ENCODE measurements at places on chromosomes 7 and 10.

DNA sequence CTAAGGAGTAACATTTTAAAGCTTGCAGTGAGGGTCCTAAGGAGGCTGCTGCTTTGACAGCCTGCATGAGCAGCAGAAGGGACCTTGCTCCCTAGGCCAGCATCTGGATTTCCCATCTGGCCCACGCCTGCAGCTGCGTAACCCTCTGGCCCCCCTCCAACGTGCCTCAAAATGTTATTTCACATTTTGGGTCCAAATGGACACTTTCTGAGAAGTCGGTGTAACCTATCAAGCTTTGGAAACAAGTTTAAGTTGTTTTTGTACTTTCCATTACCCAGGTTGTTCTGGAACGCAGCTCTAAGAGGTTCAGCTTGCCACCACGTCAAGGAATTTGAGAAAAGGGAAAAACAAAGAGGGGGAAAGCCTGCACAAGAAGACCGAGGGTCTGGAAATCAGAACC is 338.3 kb downstream of the KCNMA1 start:
- no peak for DNase-seq

DNA sequence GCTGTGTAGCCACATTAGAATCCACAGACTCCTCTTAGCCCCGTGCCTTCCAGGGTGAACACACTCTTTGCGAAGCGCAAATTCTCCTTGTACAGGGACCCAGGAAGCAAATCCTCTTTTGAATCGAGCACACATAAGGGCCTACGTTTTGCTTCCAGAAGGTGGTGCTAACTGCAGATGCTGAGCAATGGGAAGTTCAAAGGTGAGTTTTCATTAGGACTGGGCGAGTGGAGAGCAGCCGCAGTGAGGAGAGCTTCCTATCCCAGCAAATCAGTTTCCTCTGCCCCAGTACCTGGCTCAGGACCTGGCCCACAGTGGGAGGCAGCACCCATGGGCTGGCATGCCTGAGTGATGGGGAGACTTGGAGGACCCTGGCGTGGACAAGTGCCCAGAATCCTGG is 23.5 kb upstream of the GPR26 start:
- DNase-seq: no peak

GRCh38 chr7:35313575-35313974 is 59.7 kb upstream of the TBX20 start:
- no peak for DNase-seq

DNA sequence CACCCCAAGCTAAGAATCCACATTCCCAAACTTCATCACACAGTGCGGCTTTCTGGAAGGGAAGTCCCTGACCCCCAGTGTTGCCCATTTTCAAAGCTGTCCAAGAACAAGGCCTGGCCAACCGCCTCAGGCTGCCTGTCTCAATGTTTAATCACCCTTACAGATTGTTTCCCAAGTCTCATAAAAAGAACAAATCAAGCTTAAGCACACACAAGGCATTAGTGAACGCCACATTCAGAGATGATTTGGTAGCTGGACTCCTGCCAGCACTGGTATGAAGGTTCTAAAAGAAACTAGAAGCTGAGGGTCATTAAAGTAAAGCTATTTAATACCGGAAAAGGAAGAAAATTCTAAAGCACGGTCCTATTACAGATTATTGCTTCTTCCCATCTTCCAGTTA is 35.6 kb downstream of the C10orf90 start:
- no peak for DNase-seq

DNA sequence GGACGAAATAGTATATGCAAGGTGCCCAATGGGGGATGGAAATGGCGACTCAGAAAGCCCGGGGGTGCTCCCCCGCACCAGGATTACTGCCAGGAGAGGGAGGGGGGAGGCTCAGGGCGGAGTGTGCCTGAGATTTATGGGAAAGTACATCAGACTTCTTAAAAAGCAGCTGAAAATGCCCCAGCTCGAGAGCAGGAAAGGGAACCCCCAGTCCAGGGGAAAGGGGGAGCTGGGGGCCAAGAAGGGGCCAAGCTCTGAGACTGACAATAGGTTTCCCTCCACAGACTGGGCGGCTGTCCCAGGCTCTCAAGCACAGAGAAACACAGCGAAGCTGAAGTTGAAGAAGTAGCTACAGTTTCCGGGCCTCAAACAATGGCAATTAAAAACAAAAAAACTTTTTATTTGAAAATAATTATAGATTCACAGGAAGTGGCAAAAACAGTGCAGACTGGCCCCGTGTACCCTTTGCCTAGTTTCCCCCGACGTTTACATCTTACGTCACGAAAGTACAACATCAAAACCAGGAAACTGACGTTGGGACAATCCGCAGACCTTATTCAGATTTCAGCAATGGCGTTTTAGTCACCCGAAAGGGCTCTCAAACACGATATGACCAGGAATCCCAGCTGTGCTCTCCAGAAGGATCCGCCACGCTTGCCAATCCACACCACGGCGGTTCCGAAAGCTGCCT is 83.9 kb upstream of the FGFR2 start:
- no peak for DNase-seq

GRCh38 chr7:103996639-103997038 is 7.2 kb upstream of the RELN start:
- DNase-seq: no peak

- DNase-seq: no peak
Measured at GRCh38 chr10:97048649-97049427, 136.9 kb downstream of the SLIT1 start.

GRCh38 chr7:47271749-47272148 is 310.2 kb downstream of the TNS3 start:
- no peak for DNase-seq

- DNase-seq: no peak
Measured at GRCh38 chr7:10463701-10464100, 510.0 kb upstream of the PHF14 start.

DNA sequence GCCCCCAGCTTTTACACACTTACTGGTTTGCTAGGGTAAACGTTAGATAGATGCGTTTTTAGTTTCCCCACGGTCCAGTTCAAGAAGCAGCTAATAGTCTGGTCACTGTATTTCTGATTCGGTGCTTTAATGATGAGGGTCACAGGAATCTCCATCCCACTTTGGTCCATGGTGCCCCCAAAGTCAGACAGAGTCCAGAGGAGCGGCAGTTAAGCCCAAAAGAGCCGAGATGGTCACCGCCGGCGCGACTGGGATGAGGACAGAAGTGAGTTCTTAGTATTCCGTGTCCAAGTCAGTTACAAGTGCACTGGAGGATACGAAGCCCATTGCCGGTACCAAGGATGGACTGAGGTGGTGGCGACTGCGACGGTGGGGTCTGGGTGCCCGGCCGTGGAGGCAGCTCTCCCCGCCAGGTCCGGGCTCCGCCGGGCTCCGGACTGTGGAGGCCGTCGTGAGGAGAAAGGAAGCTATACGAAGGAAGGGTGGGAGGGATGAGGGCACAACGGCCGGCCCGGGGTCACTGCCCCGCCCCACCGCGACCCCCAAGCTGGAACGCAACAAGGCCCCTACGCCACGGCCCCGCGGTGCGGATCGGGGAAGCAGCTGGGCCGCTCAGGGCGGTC is 663 bp downstream of the HERPUD2 start:
- DNase-seq: no peak

DNA sequence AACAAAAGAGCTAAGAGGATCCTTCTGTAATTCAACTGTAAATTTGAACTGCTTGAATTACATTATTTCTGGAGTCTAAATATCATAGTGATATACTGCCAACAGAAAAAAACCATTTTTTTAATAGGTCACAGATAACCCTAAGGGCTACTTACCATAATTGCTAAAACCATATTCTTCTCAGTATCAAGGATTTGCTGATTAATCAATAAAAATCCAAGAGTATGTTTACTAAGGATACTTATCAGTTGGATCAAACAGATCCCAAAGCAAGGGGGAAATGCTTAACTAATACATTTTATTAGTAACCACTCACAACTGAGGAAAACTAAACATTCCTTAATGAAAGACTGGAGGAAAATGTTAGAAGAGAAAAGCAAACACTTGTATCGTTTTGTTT is 166.0 kb downstream of the PIP4K2A start:
- DNase-seq: no peak

- DNase-seq: no peak
Measured at GRCh38 chr10:61789031-61789430, 112.5 kb upstream of the ARID5B start.

DNA sequence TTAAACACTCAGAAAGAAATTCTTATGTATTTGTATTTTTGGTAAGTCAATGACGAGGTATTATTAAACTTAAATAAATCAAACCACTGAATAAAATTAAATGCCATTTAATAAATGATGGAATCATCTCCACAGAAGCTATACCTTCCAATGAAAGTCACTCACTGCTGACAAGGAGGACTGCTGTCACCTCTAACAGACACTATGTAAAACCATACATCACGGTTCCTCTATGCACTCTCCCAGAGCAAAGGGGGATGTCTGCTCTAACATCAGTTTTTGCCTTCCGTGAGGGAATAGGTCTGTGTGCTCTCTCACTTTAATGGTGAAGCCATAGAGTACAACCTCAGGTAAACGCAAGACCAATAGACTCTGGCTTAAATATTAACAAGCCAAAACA is 99.7 kb upstream of the DDC start:
- no peak for DNase-seq

DNA sequence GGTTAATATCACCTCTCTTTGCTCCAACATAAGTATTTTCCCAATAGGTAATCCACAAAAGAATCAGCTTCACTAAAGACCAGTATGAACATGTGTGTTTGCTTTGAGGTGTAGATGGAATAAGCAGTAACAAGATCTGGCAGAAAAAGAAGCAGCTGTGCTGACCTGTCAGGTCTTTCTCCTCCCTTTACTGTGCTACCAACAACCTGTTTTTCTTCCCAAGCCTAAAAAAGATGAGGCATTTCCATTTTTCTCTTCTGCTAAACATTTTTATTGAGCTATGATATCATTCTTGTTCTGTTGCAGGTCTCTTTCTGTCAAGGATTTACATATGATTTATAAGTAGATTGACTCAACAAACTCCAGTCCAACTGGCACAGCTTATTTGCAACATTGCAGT is 315.2 kb upstream of the GLI3 start:
- DNase-seq: no peak

GRCh38 chr7:28433699-28434219 is 21.4 kb downstream of the CREB5 start:
- no peak for DNase-seq

DNA sequence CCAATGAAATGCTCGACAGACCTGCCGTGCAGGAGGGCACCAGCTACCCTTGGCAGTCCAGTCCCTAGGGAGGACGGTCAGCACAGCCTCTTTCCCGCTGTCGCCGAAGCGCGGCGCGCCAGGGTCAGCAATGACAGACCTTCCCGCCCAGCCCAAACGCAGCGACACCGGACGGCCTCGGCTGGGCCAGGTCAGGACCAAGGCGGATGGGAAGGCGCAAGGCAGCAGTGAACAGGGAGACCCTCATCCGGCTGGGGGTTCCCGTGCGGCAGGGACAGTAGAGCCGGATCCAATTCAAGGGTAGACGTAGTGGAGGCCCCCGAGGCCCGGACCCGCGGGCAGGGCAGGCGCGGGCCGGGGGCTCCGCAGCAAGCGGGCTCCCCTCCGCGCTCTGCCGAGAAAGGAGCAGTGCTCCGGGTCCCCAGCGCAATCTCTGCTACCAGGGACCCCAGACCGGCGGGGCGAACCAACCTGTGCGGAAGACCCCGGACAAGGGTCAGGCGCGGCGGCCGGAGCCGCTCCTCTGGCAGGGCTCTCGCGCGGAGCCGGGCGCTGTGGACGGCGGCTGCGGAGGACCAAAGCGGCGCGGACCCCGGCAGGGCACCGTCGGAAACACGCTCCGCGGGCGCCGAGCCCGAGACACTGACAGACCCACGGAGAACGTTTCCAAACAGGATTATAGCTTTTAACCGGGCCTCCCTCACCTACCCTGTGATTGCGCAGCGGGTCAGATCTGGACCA is at the start of gene SEC31B:
SEC31B (minus strand) TSS at position 551 of the 741 bp plus-strand sequence. CDS start 2,909 bp downstream, outside the sequence.
- no peak for DNase-seq

- DNase-seq: no peak
Measured at GRCh38 chr10:47035171-47035818, 124.1 kb downstream of the PTPN20 start.

DNA sequence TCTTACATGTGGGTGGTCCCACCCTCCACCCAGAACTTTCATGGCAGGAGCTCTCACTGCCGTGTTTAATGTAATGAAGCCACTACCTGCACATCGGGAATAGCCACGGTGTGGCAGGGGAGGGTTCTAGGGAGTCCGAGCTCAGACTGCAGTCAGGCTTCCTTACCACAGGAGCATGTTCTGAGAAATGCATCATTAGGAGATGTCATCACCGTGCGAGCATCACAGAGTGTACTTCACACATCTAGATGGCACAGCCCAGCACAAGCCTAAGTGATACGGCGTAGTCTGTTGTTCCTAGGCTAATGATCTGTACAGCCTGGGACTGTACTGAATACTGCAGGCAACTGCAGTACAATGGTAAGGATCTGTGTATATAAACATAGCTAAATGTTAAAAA is 153.0 kb upstream of the LANCL2 start:
- no peak for DNase-seq

DNA sequence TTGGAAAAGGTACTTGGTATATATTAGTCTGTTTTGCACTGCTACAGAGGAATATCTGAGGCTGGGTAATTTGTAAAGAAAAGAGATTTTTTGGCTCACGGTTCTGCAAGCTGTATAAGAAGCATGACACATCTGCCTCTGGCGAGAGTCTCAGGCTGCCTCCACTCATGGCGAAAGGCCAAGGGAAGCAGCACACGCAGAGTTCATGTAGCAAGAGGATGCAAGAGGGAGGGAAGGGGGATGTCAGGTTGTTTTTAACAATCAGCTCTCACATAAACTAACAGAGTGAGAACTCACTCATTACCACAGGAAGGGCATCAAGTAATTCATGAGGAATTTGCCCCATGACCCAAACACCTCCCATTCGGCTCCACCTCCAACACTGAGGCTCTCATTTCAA is 484.8 kb upstream of the DPP6 start:
- no peak for DNase-seq

GRCh38 chr10:1310271-1310789 is 254.1 kb downstream of the WDR37 start:
- DNase-seq: no peak

DNA sequence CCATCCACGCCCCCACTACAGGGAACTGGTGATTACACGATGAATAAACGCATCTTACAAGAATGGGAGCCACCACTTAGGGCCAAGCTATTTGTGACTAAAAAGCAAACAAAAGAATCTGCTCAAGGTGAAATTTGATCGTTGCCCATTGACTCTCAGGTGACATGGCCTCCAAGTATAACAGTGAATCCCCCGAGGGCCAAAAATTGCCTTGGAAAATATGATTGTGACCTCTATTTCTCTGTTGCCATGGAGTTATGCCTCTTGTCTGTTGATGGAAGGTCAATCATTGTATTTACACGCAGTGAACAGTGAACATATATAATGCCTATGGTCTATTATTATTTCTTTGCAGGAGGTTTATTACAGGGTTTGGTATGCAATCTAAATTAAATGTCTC is 282.3 kb downstream of the KLF6 start:
- DNase-seq: no peak

- DNase-seq: no peak
Measured at GRCh38 chr10:62852961-62853702, 37.0 kb upstream of the EGR2 start.

- no peak for DNase-seq
Measured at GRCh38 chr7:107233981-107234380, 65.2 kb downstream of the HBP1 start.

- no peak for DNase-seq
Measured at GRCh38 chr7:130390486-130390885, 10.2 kb downstream of the CPA1 start.

GRCh38 chr7:132250480-132251326 is 325.6 kb downstream of the PLXNA4 start:
- DNase-seq: no peak

GRCh38 chr7:7491044-7491443 is 44.6 kb downstream of the COL28A1 start:
- no peak for DNase-seq

- DNase-seq: peak; percentile 19
Measured at GRCh38 chr10:79905322-79906314, 43.3 kb downstream of the SFTPD start.

GRCh38 chr7:111486472-111487142 is 75.7 kb downstream of the IMMP2L start:
- no peak for DNase-seq

All from activated CD4-positive, alpha-beta T cell treated with anti-CD3 and anti-CD28 coated beads for 4 hours (primary cell).